Thoracic aorta (tissue), 2 donors: ENCODE measurements at places on chromosomes 4 and X.

DNA sequence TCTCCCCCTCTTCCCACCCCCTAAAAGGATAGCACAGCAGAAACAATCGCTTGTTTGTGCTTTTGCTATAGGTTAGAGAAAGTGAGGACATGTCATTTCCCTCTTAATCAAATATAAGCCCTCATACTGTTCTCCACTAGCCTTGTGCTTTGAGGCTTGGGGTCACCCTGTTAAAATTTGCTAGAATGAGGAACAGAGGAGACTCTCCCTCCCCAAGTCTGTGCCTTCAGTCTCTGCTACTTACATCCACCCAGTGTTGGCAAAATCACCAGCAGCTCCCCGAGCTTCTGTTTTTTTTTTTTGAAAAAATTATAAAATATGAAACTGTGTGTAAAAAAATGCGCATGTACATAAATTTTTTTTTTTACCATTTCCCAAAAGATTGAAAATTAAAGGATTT lies 19.3 kb downstream of the KLF3 start:
- H3K4me1 ChIP-seq: peaks cover 38% of the 10 kb centered on the region
- H3K36me3 ChIP-seq: peaks cover 14% of the 10 kb centered on the region
- no peak overlapping the region for H3K4me3 ChIP-seq

DNA sequence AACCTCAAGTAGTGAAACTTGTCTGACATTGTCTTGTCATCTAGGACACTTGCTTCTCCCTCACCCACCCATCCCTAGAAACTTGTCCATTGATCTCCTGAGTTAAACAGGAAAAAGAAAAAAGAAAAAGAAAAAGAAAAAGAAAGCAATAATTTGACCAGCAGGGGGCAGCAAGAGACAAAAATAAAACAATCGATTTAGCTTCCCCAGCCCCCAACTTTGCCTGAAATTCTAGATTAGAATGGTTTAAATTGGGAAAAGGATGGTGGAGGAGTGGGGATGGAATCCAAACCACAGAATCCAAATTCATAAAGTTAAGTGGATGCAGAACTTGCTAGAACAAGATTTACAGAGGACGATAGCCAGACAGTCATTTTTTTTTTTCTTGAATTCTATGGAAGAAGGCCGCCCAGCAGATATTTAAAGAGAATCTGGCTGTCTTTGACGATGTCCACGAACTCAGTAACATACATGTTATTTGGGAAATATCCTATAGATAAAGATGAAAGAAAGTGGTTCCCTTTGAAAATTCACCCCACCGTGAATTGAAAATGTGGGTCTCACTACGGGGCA lies 282.9 kb downstream of the USP46 start:
- H3K4me3 ChIP-seq: no peak overlapping the region
- no peak for DNase-seq
- no peaks in the 10 kb centered on the region for H3K27me3 ChIP-seq
- no peaks in the 10 kb centered on the region for H3K4me1 ChIP-seq
- H3K27ac ChIP-seq: no peak overlapping the region
- no peaks in the 10 kb centered on the region for H3K36me3 ChIP-seq

DNA sequence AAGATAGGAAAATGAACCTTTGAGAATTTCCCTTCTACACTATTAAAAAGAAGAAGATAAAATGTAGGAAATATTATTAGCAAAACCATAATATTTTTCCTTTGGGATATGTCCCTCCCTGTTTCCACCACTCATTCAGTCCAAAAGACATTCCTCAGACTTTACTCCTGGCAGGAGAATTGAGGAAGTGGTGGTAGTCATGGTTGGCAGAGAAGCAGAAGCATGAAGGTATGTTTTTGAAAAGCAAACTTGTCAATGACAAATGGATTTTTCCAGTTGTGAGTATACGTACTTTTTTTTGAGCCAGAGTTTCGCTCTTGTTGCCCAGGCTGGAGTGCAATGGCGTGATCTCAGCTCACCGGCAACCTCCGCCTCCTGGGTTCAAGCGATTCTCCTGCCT lies 13.7 kb downstream of the STAG2 start:
- H3K4me1 ChIP-seq: peaks cover 3% of the 10 kb centered on the region
- DNase-seq: no peak
- no peaks in the 10 kb centered on the region for H3K27me3 ChIP-seq
- no peaks in the 10 kb centered on the region for H3K36me3 ChIP-seq
- peak overlapping the region; percentile 58 for H3K27ac ChIP-seq
- peak overlapping the region; percentile 52 for H3K4me3 ChIP-seq

GRCh38 chrX:27555514-27555913 lies 34.6 kb upstream of the DCAF8L2 start:
- DNase-seq: no peak
- no peaks in the 10 kb centered on the region for H3K36me3 ChIP-seq
- no peak overlapping the region for H3K27ac ChIP-seq
- H3K4me1 ChIP-seq: no peaks in the 10 kb centered on the region
- no peak overlapping the region for H3K4me3 ChIP-seq

- no peak for DNase-seq
- no peaks in the 10 kb centered on the region for H3K27me3 ChIP-seq
- H3K4me1 ChIP-seq: no peaks in the 10 kb centered on the region
- no peak overlapping the region for H3K27ac ChIP-seq
- no peaks in the 10 kb centered on the region for H3K36me3 ChIP-seq
- no peak overlapping the region for H3K4me3 ChIP-seq
Observed at GRCh38 chrX:42220083-42220482, 296.7 kb upstream of the CASK start.

- no peak overlapping the region for H3K4me3 ChIP-seq
- no peaks in the 10 kb centered on the region for H3K27me3 ChIP-seq
- H3K4me1 ChIP-seq: no peaks in the 10 kb centered on the region
Observed at GRCh38 chrX:115939070-115939469, 231.5 kb upstream of the AGTR2 start.

DNA sequence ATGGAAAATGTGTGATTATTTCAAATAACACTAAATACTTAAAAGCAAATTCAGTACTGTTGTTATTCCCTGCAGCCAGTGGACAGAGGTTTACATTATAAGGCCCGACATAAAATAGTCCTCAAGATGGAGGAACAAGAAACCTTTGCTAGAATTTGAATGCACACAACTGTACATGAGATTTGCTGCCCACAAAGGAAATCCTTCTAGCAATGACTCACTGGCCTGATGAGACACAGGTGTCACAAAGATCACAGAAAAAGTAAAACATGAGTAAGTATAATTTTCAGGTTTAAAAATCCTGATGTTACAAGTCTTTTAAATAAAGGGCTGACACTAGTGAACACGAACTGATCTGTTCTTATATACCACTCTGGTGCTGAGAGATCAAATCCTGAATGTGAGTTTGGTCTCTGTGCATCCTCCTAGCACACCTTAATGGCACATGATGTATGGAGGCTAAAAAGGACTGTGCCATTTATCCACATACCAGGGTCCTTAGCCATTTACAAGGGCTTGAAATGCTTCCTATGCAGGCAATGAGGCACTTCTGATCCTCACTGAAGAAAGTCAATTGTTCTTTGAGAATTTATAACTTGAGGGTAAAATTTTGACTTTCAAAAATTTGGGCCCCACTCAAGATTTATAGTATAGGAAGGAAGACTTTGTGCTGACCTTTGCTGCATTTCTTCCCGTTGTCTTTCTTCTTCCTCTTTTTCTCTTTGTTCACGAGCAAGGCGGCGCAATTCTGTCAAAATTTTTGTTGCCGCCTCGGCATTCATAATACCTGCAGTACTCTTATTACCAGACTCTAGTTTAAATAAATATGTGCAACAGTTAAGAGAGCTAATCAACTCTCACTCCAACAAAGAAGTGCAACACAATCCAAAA lies 23.0 kb downstream of the MAP7D3 start:
- H3K27me3 ChIP-seq: no peaks in the 10 kb centered on the region
- H3K4me1 ChIP-seq: no peaks in the 10 kb centered on the region
- no peak overlapping the region for H3K4me3 ChIP-seq

GRCh38 chr4:89506866-89507491 lies 199.4 kb upstream of the GPRIN3 start:
- no peak overlapping the region for H3K27ac ChIP-seq
- no peaks in the 10 kb centered on the region for H3K4me1 ChIP-seq
- DNase-seq: no peak
- no peaks in the 10 kb centered on the region for H3K36me3 ChIP-seq
- H3K27me3 ChIP-seq: no peaks in the 10 kb centered on the region

- H3K27ac ChIP-seq: no peak overlapping the region
- no peak for DNase-seq
- H3K27me3 ChIP-seq: no peaks in the 10 kb centered on the region
- H3K36me3 ChIP-seq: peaks cover 57% of the 10 kb centered on the region
Observed at GRCh38 chr4:3523628-3524221, 8.5 kb downstream of the LRPAP1 start.

DNA sequence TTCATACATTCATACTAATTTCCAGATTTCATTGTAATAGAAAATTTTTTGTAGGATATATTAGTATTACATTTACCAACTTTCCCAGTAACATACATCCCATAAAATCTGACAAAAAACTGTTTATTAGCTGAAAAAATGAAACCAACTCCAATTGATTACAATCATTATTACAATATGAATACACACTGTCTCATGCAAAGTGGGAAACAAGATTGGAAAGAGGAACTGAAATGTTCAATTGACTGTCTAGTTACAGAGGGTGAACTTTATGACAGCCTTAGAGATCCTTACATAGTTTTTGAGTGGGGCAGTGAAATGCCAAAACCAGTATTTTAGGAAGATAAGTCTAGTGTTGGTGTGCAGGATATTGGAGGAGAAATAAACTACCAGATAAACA lies 2.3 kb upstream of the AMBN start:
- DNase-seq: no peak
- no peaks in the 10 kb centered on the region for H3K4me1 ChIP-seq

DNA sequence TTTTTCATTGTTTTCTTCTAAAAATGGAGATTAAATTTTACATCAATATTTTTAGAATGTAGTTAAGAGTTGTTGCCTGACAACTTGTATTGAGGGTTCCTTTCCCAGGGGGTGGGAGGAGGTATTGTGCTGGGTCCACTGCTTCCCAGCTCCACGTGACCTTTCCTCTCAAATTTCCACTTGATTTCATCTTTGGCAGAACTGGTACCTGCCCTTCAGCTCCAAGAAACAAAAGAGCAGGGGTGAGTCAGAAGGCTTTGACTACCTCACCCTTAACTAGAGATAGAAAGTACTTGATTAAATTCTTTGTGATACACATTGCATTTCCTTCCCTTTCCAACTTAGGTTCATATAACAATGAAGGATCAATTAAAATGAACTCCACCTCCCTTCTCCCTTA lies 19.7 kb downstream of the TRIM2 start:
- DNase-seq: no peak
- H3K4me1 ChIP-seq: peaks cover 17% of the 10 kb centered on the region
- H3K36me3 ChIP-seq: no peaks in the 10 kb centered on the region
- H3K27ac ChIP-seq: peak overlapping the region; percentile 78

- H3K27me3 ChIP-seq: no peaks in the 10 kb centered on the region
- no peak overlapping the region for H3K4me3 ChIP-seq
- H3K36me3 ChIP-seq: no peaks in the 10 kb centered on the region
- H3K4me1 ChIP-seq: no peaks in the 10 kb centered on the region
- no peak for DNase-seq
Observed at GRCh38 chr4:59770601-59771264, 1429.4 kb upstream of the ADGRL3 start.

DNA sequence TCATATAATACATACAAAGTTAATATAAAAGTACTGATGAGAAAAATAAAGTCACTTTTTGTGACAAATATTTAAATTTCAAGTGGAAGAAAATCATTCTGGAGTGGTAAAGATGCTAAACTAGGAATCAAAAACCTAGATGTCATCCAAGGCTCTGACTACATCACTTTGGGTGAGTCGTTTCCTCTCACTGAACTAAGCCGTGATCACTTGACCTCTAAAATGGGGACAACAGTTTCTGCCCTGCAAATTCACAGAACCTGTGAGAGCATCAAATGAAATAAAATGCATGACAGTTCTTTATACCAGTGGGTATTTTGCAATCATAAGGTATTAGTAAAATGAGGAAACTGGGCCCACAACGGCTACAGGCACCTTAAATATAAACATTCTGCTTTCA lies 63.8 kb downstream of the PRDM5 start:
- no peaks in the 10 kb centered on the region for H3K36me3 ChIP-seq
- H3K4me1 ChIP-seq: no peaks in the 10 kb centered on the region
- DNase-seq: no peak
- H3K27ac ChIP-seq: no peak overlapping the region

GRCh38 chrX:136146614-136147314 lies 569 bp upstream of the FHL1 start:
- no peaks in the 10 kb centered on the region for H3K36me3 ChIP-seq
- H3K27ac ChIP-seq: peak overlapping the region; percentile 89
- H3K4me3 ChIP-seq: peak overlapping the region; percentile 90
- no peaks in the 10 kb centered on the region for H3K4me1 ChIP-seq
- no peak for DNase-seq
- no peaks in the 10 kb centered on the region for H3K27me3 ChIP-seq

DNA sequence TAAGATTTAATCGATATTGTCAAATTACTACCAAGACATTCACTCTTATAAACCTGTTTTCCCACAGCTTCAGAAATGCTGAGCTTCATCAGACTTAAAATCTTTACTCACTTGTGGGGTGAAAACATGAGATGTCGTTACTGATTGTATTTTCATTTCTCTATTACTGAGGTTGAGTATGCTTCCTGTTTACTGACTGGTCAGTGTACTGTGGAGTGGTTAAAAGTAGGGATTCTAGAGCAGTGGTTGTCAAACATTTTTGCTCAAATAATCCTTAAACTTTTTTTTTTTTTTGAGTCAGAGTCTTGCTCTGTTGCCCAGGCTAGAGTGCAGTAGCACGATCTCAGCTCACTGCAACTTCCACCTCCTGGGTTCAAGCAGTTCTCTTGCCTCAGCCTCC lies 50.3 kb downstream of the NSUN7 start:
- H3K4me3 ChIP-seq: no peak overlapping the region
- no peak overlapping the region for H3K27ac ChIP-seq
- H3K36me3 ChIP-seq: peaks cover 3% of the 10 kb centered on the region

DNA sequence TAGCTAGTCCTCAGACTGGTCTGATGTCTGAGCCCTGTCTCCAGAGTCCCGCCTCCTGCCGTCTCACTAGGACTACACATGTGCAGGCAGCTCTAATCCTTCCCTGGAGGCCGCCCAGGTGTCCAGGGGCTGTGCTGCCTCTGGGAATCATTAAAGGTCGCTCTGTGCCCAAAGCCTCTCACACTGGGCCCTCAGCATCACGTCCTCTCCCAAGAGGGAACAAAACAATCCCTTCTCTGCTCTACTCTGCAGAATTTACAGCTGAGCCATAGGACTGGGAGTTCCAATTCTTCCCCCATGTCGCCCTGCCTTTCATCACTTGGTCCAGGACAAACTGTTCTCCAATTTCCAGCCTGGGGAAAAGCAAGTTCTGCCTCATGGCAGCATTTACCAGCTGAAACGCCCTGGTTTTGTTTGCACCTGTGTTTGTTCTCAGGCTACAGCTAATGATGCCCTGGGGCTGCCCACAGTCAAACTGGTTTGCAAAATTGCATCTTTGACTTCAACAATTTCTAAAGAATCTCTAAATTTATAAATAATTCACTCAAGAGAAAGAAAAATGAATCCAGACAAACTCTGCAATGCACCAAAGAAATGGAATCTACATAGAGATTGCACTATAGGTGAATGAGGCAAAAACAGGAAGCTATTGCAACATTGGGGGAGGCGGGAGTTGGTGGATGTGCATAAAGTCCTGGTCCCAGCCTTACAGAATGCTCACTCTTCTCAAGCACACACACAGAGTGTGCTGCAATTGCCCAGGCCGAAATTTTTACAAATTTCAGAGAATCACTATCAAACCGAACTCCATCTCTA lies 7.2 kb upstream of the MRFAP1 start:
- H3K27me3 ChIP-seq: no peaks in the 10 kb centered on the region
- no peak overlapping the region for H3K27ac ChIP-seq
- no peak for DNase-seq
- H3K36me3 ChIP-seq: no peaks in the 10 kb centered on the region

GRCh38 chrX:20361081-20361889 lies 94.6 kb upstream of the RPS6KA3 start:
- H3K27ac ChIP-seq: no peak overlapping the region
- no peak overlapping the region for H3K4me3 ChIP-seq
- H3K36me3 ChIP-seq: no peaks in the 10 kb centered on the region
- no peaks in the 10 kb centered on the region for H3K4me1 ChIP-seq
